Fibroblast of lung (primary cell): ENCODE measurements at places on chromosomes 1 and 21. TPM values are rescaled to one million over a fixed set of nuclear protein-coding genes. Genes with fewer than 3 reads are reported as not detected.

Gene AVPR1B
- total RNA-seq, result not detected in 2 replicates

Gene GUCA2A
- total RNA-seq, result not detected in 2 replicates

Gene LMX1A
- not detected in 2 replicates for total RNA-seq

Gene FAM43B
- total RNA-seq, result under 0.01 TPM in 1 of 2 replicates, not detected in the other

Gene BTBD8
- 10.6 and 10.8 TPM in 2 replicates for total RNA-seq

Gene BSND
- total RNA-seq, result not detected in 2 replicates

Gene LRRN2
- total RNA-seq, result 0.26 TPM in 1 of 2 replicates, not detected in the other

Gene NDUFV3
- 37.7 and 43.7 TPM in 2 replicates for total RNA-seq

Gene WDR77
- total RNA-seq, result 20.3 and 21.8 TPM in 2 replicates

Gene MCOLN3
- total RNA-seq, result 2.1 and 2.5 TPM in 2 replicates

Gene PDC
- not detected in 2 replicates for total RNA-seq

Gene TIE1
- total RNA-seq, result 0.26 TPM in 1 of 2 replicates, not detected in the other

Gene TNFRSF18
- total RNA-seq, result 0.77 and 1.3 TPM in 2 replicates

Gene LCE2B
- not detected in 2 replicates for total RNA-seq

Gene CR1L
- total RNA-seq, result under 0.01 TPM in 1 of 2 replicates, not detected in the other

Gene WDR3
- total RNA-seq, result 15.7 TPM in 2 replicates

Gene TBX19
- total RNA-seq, result 0.26 and 1.2 TPM in 2 replicates

Gene SAMSN1
- not detected in 2 replicates for total RNA-seq

Gene PCSK9
- total RNA-seq, result 1.0 and 2.0 TPM in 2 replicates

Gene DNALI1
- total RNA-seq, result 3.6 and 5.0 TPM in 2 replicates

Gene PLA2G2D
- total RNA-seq, result not detected in 2 replicates

Gene GSTM5
- 16.4 and 21.6 TPM in 2 replicates for total RNA-seq
